ENCODE measurements at places on chromosomes 6 and 20.

DNA sequence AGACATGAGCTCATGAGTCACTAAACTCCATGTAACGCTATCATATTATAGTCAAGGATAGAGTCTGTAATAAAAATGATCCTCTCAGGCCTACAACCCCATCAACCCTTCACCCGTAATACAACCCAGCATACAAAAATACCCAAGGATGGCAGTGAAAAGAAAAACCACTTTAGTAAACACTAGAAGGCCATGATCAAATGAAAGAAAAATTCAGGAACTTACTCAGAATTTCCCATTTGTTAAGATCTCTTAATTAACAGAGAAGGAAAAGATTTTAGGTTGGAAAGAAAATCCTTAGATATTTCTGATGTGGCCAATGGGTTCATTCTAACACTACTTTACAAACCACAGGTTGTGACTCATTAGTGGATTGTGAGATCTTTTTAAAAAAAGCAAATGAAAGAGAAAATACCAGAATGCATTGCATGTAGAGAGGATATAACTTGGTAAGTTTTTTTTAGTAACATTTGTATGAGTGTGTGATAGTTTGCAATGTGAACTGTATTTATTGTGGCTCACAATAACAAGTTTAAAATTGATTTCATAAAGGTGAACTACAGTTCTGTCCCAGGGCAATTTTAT, 8.0 kb upstream of the UBE2J1 start:
- no peaks in the 10 kb centered on the region for H3K27me3 ChIP-seq
- no peak overlapping the region for H3K27ac ChIP-seq
- H3K4me1 ChIP-seq, result peaks cover 12% of the 10 kb centered on the region
- H3K36me3 ChIP-seq, result no peaks in the 10 kb centered on the region

- no peak overlapping the region for H3K4me3 ChIP-seq
- no peaks in the 10 kb centered on the region for H3K36me3 ChIP-seq
- DNase-seq, result no peak
- H3K27me3 ChIP-seq, result no peaks in the 10 kb centered on the region
Observed at GRCh38 chr6:90891355-90891754, 304.5 kb upstream of the MAP3K7 start.

- H3K36me3 ChIP-seq, result peaks cover 19% of the 10 kb centered on the region
- peak overlapping the region; percentile 45 for H3K27ac ChIP-seq
- DNase-seq, result no peak
- no peaks in the 10 kb centered on the region for H3K27me3 ChIP-seq
Observed at GRCh38 chr20:5090191-5090590, 29.6 kb downstream of the PCNA start.

DNA sequence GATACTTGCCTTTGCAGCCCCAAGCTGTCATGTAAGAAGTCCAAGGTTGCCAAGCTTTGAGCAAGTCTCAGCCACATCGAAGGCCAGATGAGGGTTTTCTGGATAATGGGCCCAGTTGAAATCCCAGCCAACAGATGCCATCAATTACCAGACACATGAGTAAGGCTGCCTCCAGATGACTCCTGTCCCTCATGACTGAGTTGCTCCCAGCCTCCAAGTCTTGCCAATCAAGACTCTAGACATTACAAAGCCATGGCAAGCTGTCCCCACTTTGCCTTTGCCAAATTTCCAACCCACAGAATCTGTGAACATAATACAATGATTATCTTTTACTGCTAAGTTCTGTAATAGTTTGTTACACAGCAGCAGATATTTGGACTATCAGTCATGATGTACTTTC, 76.8 kb upstream of the ARMC2 start:
- no peak overlapping the region for H3K27ac ChIP-seq
- no peak overlapping the region for H3K4me3 ChIP-seq
- no peak for DNase-seq
- no peaks in the 10 kb centered on the region for H3K36me3 ChIP-seq

- H3K36me3 ChIP-seq, result no peaks in the 10 kb centered on the region
- no peak overlapping the region for H3K27ac ChIP-seq
- peaks cover 14% of the 10 kb centered on the region for H3K4me1 ChIP-seq
- no peak for DNase-seq
Observed at GRCh38 chr6:118869894-118870589, 23.9 kb upstream of the ASF1A start.
